ENCODE measurements at places on chromosomes 4 and X. TPM values are rescaled to one million over a fixed set of nuclear protein-coding genes. Genes with fewer than 3 reads are reported as not detected.

DNA sequence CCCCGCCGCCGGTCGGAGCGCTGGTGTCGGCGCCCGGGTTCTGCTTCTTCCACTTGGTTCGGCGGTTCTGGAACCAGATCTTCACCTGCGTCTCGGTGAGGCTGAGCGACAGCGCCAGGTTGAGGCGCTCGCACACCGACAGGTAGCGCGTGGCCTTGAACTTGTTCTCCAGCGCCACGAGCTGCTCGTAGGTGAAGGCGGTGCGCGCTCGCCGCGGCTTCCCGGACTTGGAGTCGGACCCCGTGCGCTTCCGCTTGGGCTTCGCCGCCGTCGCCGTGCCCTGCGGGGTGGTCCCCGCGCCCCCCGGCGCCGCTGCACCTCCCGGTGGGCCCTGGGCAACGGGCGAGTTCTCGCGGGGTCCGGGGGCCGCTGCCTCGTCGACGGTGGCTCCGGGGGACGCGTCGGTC lies 3.1 kb downstream of the NKX1-1 start:
- no peak overlapping the region for H3K27ac ChIP-seq
- no peaks in the 10 kb centered on the region for H3K27me3 ChIP-seq
- no peaks in the 10 kb centered on the region for H3K36me3 ChIP-seq
- no peak for DNase-seq
- H3K4me3 ChIP-seq = no peak overlapping the region

GRCh38 chr4:2469192-2469984 lies 482 bp downstream of the RNF4 start:
- peak overlapping the region; percentile 85 for H3K4me3 ChIP-seq
- H3K27ac ChIP-seq = peak overlapping the region; percentile 97
- peaks cover 22% of the 10 kb centered on the region for H3K4me1 ChIP-seq
- no peaks in the 10 kb centered on the region for H3K27me3 ChIP-seq
- no peak for DNase-seq
- peaks cover 28% of the 10 kb centered on the region for H3K36me3 ChIP-seq

DNA sequence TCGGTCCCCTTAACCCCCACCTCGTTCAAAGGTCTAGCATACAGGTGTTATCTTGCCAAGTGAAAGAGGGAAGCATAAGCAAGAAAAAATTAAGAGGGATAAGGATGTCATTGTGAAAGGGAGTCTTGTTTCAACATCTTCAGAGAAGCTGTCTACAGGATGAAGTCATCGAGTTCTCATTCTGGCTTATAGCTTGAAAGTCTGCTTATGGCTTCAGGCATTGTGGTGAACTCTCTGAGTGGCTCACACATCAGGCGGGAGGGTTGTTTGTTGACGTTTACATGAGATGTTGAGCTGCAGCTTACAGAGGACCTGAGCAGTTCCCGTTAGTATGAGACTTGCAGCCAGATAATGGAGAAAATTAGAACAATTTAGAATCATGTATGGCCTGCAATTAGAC lies 16.6 kb downstream of the MAGEA9B start:
- DNase-seq = no peak
- H3K27ac ChIP-seq = no peak overlapping the region
- no peaks in the 10 kb centered on the region for H3K4me1 ChIP-seq
- no peaks in the 10 kb centered on the region for H3K27me3 ChIP-seq
- no peak overlapping the region for H3K4me3 ChIP-seq

- no peaks in the 10 kb centered on the region for H3K36me3 ChIP-seq
- no peaks in the 10 kb centered on the region for H3K4me1 ChIP-seq
- peak overlapping the region; percentile 44 for H3K4me3 ChIP-seq
- H3K27ac ChIP-seq = no peak overlapping the region
- DNase-seq = no peak
Observed at GRCh38 chr4:48483777-48484493, 792 bp downstream of the SLC10A4 start.

- no peak overlapping the region for H3K27ac ChIP-seq
- no peaks in the 10 kb centered on the region for H3K27me3 ChIP-seq
- no peaks in the 10 kb centered on the region for H3K4me1 ChIP-seq
- H3K4me3 ChIP-seq = no peak overlapping the region
- DNase-seq = no peak
Observed at GRCh38 chr4:185358959-185359358, 36.8 kb downstream of the LRP2BP start.

DNA sequence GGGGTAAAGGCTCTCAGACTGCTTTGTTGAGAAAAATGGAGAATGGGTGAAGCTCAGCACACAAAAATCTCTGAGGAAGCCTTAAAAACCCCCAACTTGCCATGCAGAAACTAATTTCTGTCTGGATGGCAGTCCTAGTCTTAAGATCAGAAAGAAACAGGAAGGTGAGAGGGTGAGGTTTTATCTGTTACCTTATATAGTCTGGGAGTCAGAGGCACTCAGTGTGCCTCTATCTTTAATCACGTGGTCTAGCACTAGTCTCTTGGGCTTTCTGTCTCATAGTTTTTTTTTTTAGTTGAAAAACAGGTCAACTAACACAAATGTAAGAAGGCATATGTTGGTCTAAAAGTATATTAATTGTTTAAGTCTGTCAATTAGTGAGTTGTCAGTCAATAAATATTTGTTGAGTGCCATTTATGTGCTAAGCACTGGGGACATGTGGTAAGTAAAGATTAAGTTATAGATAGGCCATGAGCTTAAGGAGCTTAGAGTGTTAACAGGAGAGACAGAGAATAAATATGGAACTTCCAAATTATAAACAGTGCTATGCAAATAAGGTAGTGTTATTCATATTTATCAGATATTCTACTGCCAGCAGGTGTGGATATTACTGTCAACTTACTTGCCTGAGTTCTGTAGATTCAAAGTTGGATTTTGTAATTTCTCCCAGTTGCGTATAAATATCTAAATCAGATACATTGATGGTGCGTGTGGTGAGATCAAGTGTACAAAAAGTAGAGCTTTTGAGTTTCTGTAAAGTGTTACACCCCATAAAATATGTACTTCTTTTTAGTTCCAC lies 7.0 kb downstream of the CYBB start:
- H3K27ac ChIP-seq = no peak overlapping the region
- H3K4me1 ChIP-seq = no peaks in the 10 kb centered on the region
- DNase-seq = no peak
- no peak overlapping the region for H3K4me3 ChIP-seq

- H3K4me3 ChIP-seq = no peak overlapping the region
- DNase-seq = no peak
- H3K4me1 ChIP-seq = peaks cover 17% of the 10 kb centered on the region
Observed at GRCh38 chr4:173191623-173192041, 23.0 kb downstream of the GALNT7 start.

The CCDC110 gene
- total RNA-seq = 2.9 TPM

The ALAS2 gene
- 1.9 TPM for total RNA-seq

The RAB33A gene
- total RNA-seq = not detected
